Fibroblast of the aortic adventitia (primary cell): ENCODE measurements at places on chromosomes 1 and 21.

- DNase-seq: no peak
Measured at GRCh38 chr1:11055676-11056075, 4.1 kb downstream of the SRM start.

DNA sequence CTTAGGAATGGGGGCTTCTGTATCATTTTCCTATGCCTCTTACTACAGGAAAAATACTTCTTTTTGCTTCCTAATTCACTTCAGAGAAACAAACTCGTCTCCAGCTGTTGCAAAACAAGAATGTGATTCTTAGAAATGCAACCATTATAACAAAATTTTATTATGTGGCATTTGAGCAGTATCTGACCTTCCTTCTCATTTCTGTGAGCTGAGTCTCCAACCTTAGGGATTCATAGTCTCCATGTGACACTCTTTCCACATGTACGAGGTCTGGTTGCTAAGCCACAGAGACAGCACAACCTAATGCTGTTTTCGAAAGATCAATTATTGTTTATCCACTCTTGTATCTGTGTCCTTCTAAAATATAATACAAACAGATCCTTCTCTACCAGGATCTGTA is 75.3 kb upstream of the RGS4 start:
- no peak for DNase-seq

GRCh38 chr1:174157157-174157806 is 2.0 kb upstream of the RABGAP1L start:
- DNase-seq: no peak

GRCh38 chr21:31273278-31273677 is 70.8 kb downstream of the TIAM1 start:
- DNase-seq: no peak

DNA sequence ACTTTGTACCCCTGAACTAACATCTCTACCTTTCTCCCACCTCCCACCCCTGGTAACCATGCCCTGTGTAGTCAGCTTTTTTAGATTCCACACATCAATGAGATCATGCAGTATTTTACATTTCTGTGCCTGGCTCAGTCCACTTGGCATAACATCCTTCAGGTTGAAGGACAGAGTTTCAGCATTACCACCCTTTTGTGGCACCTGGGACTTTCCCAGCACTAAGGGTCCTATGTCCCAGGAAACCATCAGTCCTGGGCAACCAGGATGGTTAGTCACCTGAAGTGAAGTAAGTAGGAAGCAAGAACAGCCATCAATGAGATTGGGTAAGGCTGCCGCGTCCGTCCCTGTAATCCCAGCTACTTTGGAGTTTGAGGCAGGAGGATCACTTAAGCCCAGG is 370.6 kb downstream of the SIPA1L2 start:
- DNase-seq: no peak

GRCh38 chr1:220925707-220926106 is 46.5 kb downstream of the HLX start:
- DNase-seq: peak; percentile 8

GRCh38 chr1:70915258-70916033 is 132.2 kb downstream of the PTGER3 start:
- DNase-seq: no peak

- DNase-seq: no peak
Measured at GRCh38 chr1:165487921-165488320, 43.0 kb upstream of the RXRG start.

GRCh38 chr1:220251272-220251671 is 21.0 kb downstream of the RAB3GAP2 start:
- no peak for DNase-seq

DNA sequence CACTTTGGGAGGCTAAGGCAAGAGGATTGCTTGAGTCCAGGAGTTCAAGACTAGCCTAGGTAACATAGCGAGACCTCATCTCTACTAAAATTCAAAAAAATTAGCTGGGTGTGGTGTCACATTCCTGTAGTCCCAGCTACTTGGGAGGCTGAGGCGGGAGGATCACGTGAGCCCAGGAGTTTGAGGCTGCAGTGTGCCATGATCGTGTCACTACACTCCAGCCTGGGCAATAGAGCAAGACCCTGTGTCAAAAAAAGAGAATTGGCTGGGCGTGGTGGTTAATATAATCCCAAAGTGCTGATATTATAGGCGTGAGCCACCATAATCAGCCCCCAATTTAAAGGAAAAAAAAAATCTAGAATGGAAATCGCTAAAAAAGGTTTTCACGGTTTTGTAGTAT is 7.0 kb downstream of the MACO1 start:
- DNase-seq: no peak

GRCh38 chr21:41346758-41347157 is 15.1 kb upstream of the MX2 start:
- DNase-seq: no peak

DNA sequence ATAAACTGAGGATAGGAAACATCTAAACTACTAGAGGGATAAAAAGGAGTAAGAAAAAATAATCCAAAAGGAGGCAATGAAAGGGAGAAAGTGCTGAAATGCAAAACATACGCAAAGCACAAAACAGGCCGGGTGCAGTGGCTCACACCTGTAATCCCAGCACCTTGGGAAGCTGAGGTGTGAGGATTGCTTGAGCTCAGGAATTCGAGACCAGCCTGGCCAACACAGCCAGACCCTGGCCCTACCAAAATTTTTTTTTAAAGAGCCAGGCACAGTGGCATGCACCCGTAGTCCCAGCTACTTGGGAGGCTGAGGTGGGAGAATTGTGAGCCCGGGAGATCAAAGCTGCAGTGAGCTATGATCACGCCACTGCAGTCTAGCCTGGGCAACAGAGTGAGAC is 10.5 kb downstream of the SPOCD1 start:
- DNase-seq: no peak

- no peak for DNase-seq
Measured at GRCh38 chr1:64496606-64497005, 26.7 kb downstream of the CACHD1 start.

DNA sequence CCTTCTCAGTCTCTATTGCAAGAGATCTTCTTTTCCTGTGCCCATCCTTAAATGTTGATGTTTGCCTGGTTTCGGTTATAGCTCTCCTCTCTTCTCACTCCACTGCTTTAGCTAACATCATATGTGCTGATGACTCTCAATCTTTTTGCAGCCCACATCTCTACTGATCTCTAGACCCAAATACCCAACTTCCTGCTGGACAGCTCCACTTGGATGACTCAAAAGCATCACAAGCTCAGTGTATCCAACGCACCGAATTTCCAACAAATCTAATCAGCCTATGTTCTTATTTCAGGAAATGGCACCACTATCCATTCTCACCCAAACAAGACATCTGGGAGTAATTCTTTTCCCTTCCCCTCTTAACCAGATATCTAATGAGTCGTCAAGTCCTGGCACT is 79.1 kb upstream of the ARTN start:
- peak; percentile 13 for DNase-seq

DNA sequence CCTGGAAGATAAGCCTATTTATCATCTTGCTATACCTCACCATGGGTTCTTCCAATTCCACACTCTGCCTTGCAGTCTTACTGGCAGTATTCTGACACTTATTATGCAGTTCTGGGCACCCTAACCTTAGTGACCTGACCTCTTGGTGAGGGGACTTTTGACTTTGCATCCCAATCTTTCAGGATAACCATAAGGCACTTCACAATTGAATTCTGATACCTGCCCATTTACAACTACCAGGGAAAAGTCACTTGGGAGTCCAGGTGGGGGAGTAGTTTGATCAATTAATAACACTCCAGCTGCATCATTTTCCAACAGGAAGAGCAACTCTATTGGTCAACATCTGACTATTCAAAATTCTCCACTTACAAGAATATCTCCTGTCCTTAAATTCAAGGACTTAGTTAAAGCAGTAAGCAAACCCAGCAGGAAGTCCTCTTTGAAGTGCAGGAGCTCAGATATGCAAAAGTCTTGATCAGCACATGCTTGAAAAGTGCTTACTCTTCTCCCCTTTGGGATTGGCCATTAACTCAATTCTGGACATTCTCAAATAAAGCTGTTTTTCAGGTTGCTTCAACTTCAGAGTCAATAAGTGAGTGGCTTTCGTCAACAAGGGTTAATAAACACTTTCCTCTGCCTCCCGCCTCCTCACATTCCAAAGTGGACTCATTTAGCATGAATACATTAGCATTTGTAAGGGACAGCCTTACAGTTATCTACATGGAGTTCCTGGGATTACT is 177.4 kb upstream of the NRIP1 start:
- no peak for DNase-seq

- no peak for DNase-seq
Measured at GRCh38 chr1:106717591-106717990, 338.9 kb upstream of the PRMT6 start.

GRCh38 chr21:33884376-33885171 is 31.0 kb downstream of the ATP5PO start:
- peak; percentile 92 for DNase-seq

DNA sequence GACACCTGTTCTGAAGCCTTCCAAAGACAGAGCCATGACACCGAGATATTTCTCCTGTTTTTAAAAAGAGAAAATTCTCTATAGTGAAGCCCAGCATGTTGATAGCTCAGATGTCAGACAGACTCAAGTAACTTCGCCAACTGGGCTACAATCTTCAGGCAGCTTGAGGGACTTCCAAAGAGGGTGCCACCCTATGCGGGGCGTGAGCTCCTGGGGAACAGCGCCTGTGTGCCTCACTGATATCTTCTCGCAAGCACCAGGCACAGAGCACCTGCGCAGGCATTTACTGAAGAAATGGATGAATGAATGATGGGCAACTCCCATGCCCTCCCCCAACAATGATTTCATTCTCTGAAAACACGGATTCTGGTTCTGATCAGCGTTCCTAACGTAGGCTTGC is 17.6 kb downstream of the RIPK4 start:
- DNase-seq: no peak

GRCh38 chr1:17923666-17924065 is 168.5 kb downstream of the ACTL8 start:
- no peak for DNase-seq

- peak; percentile 69 for DNase-seq
Measured at GRCh38 chr1:81296601-81297000, 504.1 kb upstream of the ADGRL2 start.

- no peak for DNase-seq
Measured at GRCh38 chr1:56092684-56093570, 486.4 kb downstream of the PLPP3 start.

- no peak for DNase-seq
Measured at GRCh38 chr1:68197461-68197860, 34.9 kb downstream of the WLS start.

DNA sequence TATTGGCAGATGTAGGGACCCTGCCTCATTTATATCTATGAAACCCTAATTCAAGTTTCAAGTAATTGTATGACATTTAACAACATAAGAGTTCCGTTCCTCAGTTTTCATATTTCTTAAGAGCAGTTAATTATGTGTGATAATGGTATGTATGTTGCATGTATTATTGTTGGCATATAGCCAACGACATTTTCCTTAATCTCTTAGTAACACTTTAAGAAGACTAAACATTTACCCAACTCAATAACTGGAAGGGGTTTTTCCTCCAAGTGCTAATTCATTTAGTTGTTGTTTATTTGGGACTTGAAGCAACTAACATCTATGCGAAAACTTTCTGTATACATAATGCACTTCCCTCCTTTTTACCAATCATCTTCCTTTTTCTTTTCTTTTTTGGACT is 1.5 kb upstream of the RALGPS2 start:
- DNase-seq: no peak

DNA sequence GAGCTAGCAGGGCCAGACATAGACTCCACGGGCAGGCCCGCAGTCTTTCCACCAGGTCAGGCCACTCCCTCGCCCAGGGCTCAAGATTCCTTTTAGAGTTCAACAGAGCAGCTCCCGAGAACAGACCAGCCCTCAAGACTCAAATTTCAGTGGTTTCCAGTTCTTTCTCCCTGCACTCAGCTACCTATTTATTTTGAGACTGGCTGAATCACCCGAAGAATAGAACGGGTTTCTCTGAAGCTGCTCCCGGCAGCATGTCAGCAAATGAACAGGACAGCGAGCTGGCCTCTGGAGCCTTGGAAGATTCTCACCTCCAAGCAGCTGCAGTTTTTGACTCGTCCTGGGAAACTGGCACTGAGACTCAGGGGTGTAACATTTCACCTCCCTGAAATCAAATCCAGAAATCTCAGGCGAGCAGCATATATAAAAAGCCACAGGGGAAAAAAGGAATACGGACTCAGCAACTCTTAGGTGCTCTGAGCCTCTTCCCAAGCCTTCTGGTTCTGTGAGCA is 177.9 kb downstream of the CLIC6 start:
- peak; percentile 49 for DNase-seq

DNA sequence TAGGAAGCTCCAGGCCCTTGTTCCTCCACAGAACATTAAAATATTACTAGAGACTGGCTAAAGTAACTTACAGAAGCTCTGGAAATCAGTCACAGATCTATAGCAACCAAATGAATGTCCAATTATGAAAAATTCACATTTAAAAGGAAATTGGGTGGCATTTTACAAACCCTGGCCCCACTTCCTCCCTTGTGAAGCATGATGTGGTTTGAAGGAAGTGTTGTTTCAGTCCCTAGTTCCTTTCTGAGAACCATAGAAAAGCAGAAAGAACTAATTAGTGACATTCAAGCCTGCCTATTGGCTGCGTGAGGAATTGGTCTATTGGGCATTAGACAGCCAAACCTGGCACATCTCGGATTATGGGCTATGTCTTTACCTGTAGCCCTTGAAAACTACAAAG is 649.7 kb upstream of the NEGR1 start:
- DNase-seq: no peak

- no peak for DNase-seq
Measured at GRCh38 chr1:168751195-168751650, 22.2 kb upstream of the DPT start.

- DNase-seq: peak; percentile 12
Measured at GRCh38 chr1:44059664-44060355, 28.5 kb upstream of the SLC6A9 start.

DNA sequence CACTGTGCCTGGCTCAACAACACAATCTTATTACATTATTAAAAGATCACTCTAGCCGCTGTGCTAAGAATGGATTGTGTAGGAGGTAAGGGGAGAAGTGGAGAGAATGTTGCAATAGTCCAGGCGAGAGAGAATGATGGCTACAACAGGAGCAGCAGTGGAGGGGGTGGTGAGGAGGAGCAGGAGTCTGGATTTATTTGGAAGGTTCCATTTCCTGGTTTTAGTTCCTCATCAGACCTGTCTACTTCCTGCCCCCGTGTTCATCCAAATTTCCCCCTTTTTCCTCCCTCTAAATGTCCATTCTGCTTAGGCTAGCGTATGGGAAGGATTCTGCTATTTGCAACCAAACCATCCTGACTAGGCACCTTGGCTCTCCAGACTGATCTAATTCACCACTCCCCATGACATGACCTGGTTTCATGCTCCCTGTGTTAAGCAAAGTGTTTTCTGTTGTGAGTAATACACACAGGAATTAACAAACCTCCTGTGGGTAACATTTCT is 35.1 kb upstream of the EYA3 start:
- peak; percentile 50 for DNase-seq

- peak; percentile 64 for DNase-seq
Measured at GRCh38 chr1:101291562-101292380, 55.0 kb downstream of the S1PR1 start.
